ENCODE measurements at places on chromosomes 7 and 10. TPM values are rescaled to one million over a fixed set of nuclear protein-coding genes. Genes with fewer than 3 reads are reported as not detected.

AOAH gene
- 2.6 TPM for total RNA-seq

OPALIN gene
- total RNA-seq: not detected

FXYD4 gene
- total RNA-seq: not detected

HOXA2 gene
- 1.7 TPM for total RNA-seq

ACTL6B gene
- total RNA-seq: not detected

C10orf62 gene
- total RNA-seq: not detected

ASB13 gene
- total RNA-seq: 7.0 TPM

TMEM140 gene
- total RNA-seq: 21.2 TPM

CCL24 gene
- total RNA-seq: not detected

CCDC126 gene
- total RNA-seq: 11.3 TPM

SRGN gene
- 865 TPM for total RNA-seq

CHAT gene
- total RNA-seq: not detected

PSD gene
- not detected for total RNA-seq
